ACHN (cell line): ENCODE measurements at places on chromosomes 6 and 20.

- no peak for DNase-seq
Measured at GRCh38 chr6:43934183-43934802, 164.3 kb downstream of the VEGFA start.

DNA sequence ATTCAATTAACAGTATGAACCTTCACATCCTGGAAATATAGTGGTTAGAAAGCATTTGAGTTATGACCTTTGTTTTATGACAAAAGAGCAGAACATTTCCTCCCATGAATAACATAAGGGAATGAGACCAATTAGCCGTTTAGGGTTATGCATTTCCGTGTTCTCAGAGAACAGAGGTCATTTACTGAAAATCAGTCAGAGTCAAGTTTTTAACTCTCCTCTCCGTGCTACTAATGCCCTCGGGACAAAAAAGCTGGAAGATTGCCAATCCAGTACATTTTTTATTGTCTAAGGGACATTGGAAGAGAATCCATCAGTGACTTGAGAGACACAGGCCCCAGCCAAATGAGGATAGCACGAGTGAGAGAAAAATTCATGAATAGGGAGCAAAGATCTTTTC lies 632.7 kb downstream of the RFPL4B start:
- DNase-seq: no peak

DNA sequence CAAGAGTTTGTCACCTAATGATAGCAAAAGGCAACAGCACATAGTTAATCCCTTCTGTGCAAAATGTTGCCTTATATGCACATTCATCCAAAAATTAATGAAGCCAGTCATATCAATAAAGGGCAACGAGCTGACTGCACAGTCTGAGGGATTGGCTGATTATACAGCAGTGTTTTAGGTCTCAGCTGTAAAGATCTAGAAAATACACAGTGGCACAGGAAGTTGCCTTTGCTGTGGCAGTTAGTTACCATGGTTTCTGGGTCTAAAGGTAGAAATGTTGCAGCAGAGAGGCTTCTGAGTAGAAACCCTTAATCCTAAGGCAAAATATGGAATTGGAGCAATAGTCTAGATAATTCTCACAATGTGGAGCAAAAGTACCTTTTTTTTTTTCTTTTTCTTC lies 89.7 kb downstream of the SMPDL3A start:
- DNase-seq: no peak

- DNase-seq: no peak
Measured at GRCh38 chr6:152398993-152399392, 238.2 kb downstream of the SYNE1 start.

DNA sequence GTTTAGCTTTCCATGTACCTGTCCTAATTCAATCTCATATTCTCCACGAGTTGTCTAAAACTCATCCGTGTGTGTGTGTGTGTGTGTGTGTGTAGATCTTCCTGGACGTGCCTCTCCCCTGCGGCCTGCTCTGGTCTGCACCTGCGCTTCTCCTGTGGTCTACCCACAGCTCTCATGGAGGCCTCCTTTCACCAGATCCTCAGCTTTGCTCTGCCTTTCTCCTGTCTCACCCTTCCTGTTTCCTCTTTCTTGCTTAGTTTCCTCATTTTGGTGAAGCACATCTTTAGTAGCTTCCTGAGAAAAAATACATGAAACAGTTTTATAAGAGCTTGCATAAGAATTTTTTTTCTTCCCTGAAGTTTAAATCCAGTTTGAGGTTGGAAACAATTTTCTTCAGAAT lies 18.1 kb downstream of the SLX4IP start:
- DNase-seq: no peak
